Hematopoietic multipotent progenitor cell treated with erythropoietin and hydrocortisone succinate and interleukin-3 and kit ligand, for 4 days (in vitro differentiated cells): ENCODE measurements at places on chromosomes 12 and 14.

DNA sequence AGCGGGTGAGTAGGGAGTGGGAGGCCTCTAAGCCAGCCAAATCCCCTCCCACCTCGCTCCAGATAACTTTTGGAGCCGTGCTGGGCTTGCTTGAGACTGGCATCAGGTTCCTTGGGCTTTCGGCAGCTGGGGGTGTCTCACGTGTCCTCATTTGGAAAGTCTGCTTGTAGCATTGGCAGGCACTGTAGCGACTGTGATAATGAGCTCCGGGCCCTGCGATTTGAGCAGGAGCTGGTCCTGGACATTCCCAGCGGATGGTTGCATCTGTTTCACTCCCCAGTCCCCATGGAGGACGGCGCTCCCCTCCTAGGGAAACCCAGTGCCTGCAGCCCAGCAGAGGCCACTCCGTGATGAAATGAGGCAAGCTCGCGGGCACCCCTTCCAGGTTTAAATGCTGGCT, 49.4 kb downstream of the DGLUCY start:
- no peak for DNase-seq

DNA sequence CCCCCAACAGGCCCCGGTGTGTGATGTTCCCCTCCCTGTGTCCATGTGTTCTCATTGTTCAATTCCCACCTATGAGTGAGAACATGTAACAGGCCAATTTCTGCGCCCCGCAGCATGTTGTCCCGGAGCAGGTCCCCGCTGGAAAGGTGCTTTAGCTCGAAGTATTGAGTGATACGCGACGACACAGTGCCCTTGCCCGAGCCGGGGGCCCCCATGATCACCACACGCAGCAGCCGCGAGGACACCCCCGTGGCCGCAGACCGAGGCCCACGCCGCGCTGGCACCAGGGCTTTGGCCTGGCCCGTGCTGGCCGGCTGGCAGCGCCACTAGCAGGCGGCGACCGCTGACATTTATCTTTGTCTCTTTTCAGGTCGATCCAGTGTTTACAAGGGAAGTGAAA, 91.7 kb downstream of the GLT1D1 start:
- no peak for DNase-seq

- no peak for DNase-seq
These were observed 28.3 kb downstream of the SH2B3 start for GRCh38 chr12:111434049-111434448.

DNA sequence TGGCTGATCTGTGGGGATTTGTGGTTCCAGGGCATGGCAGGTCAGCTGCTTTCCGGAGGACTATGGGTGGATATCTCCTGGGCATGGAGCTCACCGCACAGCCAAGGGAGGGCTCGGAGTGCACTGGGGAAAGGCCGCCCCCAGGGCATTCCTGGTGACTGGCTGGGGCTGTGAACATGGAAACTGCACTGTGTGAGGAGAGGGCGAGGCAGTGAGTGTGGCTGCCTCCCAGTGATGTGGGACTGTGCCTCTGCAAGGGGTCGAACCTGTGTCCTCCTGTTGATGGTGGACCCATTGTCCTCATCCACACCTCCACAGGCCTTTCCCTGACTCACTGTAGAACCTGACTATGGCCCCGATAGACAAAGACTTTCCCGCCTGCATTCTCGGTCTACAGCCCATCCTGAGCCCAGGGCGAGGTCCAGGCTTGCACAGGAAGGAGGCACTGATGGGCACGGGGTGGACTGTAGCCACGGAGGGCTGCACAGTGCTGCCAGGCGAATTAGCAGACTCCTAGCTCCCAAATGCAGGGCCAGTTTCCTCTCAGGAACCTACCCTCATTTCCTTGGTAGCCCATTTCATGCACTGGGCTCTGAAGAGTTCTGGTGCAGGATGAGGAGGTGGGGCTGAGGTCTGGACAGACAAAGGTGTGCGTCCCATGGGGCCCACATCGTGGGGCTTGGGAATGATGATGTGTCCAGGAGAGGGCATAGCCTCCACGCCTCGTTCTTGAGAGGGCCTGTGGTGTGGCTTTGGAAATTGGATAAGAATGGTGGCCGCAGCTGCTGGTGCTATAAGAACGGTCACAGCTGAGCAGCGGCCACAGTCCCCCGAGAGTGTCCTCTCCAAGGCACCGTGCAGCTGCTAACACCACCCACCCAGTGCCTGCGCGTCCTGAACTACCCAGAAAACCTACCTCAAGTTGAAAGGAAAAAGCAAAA, 415.1 kb downstream of the TMEM121 start:
- no peak for DNase-seq

DNA sequence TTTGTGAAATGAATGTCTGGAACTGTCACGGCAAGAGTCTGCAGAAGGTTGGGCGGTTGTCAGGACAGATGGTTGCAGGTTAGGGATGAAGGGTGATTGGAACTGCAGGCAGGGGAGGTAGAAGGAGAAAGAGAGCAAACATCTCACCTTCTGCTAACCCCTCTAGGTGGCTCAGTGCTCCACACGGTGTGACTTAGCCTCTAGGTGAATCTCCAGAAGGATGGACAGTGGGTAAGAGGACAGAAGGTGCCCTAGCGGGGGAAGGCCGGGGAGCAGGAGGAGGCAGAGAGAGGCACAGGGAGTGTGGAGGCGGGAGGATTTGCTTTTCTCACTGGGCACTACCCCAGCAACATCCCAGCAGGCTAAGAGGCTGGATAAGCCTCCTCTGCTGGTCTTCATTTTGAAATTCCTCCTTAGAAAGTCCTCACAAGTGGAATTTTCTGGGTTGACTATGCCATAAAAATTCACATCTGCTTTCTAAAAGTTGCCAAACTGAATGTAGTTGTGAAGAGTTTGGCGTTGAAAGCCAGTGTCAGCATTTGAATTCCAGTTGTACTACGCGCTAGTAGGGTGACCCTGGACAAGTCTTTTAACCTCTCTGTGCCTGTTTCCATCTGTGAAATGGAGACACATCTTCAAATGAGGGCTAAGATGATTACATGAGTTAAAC, 10.7 kb upstream of the GPR68 start:
- DNase-seq: no peak

DNA sequence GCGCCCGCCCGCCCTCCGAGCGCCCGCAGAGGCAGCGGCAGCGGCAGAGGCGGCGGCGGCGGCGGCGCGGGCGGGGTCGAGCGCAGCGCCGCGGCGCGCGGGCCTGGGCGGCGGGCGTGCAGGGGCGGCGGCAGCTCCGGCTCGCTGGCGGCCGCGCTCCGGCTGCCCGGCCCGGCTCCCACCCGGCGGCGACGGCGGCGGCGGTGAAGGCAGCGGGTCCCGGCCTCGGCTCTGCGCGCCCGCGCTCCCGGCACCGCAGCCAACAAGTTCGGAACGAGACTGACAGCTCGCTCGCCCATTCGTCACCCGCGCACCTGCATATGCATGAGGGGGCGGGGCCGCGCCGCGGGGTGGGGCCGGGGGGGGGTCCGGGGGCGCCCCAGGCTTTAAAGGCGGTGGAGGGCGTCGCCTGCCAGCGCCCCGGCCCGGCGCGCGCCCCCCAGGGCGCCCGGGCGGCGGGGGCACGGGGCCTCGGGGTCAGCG, at the start of gene JAG2:
Gene JAG2 (minus strand): TSS at position 281 of the 483 bp plus-strand sequence. CDS start 356 bp downstream, outside the sequence.
- DNase-seq: peak; percentile 63

GRCh38 chr12:46442239-46442638, 69.7 kb upstream of the SLC38A2 start:
- no peak for DNase-seq

- DNase-seq: no peak
These were observed 5.7 kb downstream of the PTHLH start for GRCh38 chr12:27966870-27967269.

GRCh38 chr12:104622928-104623327, 166.2 kb downstream of the CHST11 start:
- DNase-seq: no peak

GRCh38 chr12:99121546-99121945, 476.5 kb downstream of the APAF1 start:
- no peak for DNase-seq

DNA sequence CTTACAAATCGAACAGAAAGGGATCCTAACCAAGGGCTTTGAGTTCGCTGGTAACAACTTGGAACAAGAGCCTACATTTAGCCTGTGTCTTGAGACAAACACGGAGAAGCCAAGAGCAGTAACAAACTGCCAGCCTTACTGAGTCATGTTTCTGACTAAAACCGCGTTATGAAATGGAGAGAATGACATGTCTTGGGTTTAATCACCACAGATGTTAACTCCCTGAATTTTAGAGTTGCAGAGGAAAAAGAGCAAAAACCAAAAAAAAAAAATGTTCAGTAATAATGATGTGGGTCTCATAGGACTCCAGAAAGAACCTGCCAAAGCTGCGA, 1.0 kb downstream of the BLTP3B start:
- DNase-seq: peak; percentile 86

DNA sequence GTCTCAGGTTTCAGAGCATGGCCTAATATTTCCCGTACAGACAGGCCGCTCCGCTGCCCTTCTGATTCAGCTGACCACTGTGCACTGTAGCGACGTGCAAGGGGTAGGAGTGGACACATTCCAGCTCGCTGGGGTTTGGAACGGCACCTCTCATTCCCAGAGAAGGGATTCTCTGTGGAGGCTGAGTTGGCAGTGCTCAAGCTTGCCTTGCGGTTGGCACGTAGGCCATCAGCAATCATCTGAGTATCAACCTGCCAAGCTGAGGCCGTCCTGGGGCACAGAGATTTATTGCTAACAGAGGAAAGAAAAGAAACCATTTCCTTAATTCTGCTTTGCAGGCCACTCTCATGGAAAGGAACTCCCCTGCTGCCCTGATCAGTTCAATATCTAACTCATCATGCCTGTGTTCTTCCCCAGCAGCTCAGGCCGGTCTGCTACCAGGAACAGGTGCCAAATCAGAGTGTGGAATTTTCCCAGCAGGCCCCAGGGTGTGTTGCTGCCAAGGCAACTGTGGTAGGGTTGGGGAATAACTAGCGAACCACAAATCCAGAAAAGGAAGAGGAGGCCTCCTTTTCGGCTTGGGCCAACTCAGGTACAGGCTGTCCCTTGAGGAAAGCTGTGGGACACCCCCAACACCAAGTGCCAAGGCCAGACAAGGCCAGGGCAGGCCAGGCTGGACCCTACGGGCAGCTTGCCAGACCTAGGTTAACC, 92.5 kb downstream of the SSPN start:
- DNase-seq: no peak

DNA sequence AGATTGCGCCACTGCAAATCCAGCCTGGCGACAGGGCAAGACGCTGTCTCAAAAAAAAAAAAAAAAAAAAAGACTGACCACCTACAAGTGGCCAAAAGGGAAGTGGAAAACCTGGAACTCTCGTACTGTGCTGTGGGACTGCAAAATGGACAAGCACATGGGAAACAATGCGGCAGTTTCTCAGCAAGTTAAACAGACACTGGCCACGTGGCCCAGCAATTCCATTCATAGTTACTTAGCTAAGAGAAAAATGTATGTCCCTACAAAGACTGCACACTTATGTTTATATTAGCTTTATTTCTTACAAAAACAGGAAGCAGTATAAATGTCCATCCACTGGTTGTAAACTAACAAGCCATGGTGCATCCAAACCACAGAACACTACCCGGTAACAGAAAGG, 5.6 kb downstream of the CHFR start:
- no peak for DNase-seq

DNA sequence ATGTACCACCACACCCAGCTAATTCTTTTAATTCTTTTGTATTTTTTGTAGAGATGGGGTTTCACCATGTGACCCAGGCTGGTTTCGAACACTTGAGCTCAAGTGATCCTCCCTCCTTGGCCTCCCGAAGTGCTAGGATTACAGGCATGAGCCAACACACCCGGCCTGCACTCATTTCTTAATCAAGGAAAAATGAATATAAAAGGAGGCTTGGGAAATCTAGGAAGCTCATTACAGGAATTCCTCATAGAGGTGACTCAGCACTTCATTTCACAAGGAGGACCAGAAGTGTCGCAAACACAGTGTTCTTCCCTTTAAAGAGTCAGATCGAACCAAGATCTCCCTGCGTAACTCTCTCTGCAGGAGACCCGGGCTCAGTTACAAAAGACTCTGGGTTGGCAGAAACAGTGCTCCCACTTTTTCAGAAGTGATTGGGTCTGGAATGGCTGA, 30.3 kb downstream of the NFKBIA start:
- DNase-seq: peak; percentile 58

DNA sequence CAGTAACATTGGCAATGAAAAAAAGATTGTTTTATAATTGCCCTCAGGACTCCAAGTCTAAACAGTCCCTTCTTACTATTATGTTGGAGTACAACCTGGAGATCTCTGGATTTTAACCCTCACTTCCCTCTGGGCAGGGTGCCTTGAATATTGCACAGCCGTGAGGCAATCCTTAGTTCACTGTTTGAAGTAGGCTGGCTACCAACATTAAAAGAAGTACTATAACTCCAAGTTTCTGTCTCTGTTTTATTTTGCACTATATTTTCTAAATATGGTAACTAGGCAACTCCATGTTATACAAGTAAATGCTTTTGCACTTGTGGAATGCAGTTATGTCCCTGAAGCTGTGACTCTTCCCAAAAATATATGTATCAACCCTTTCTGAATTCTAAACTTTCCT, 490.7 kb downstream of the EGLN3 start:
- DNase-seq: no peak

- peak; percentile 19 for DNase-seq
These were observed 46.9 kb upstream of the CAND1 start for GRCh38 chr12:67222302-67222701.

GRCh38 chr12:79114896-79115295, 250.3 kb downstream of the SYT1 start:
- no peak for DNase-seq

GRCh38 chr12:31117203-31118011, 43.7 kb downstream of the DDX11 start:
- peak; percentile 81 for DNase-seq

DNA sequence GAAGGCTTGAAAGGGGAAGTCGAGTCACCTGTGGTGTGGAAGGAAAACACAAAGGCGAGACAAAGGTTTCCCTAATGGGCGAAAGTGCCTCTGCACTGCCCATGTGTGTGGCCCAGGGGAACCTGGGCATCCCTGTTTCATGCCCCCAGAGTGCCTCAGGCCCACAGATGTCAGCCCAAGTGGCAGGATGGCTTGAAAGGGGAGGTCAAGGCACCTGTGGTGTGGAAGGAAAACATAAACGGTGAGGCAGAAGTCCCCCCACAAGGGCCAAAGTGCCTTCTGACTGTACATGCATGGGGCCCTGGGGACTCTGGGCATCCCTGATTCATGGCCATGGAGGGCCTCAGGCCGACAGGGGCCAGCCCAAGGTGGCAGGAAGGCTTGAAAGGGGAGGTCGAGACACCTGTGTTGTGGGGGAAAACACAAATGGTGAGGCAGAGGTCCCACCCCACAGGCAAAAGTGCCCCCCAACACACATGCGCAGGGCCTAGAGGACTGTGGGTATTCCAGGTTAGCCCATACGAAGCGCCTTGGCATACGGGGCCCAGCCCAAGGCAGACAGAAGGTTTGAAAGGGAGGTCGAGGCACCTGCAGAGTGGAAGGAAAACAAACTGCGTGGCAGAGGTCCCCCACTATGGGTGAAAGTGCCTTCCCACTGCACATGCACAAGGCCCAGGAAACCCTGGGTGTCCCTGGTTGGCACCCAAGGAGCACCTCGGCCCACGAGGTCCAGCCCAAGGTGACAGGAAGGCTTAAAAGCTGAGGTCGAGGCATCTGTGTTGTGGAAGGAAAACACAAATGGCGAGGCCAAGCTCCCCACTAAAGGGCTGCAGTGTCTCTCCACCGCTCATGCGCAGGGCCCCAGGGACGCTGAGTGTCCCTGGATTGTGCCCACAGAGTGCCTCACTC, 382.3 kb downstream of the ALG10 start:
- no peak for DNase-seq

- no peak for DNase-seq
These were observed 80.5 kb upstream of the BTG1 start for GRCh38 chr12:92226071-92226661.
